ENCODE measurements at places on chromosomes 11 and 22. TPM values are rescaled to one million over a fixed set of nuclear protein-coding genes. Genes with fewer than 3 reads are reported as not detected.
A peak's percentile ranks its signal among the peaks of the same experiment; 100 is the strongest.

DNA sequence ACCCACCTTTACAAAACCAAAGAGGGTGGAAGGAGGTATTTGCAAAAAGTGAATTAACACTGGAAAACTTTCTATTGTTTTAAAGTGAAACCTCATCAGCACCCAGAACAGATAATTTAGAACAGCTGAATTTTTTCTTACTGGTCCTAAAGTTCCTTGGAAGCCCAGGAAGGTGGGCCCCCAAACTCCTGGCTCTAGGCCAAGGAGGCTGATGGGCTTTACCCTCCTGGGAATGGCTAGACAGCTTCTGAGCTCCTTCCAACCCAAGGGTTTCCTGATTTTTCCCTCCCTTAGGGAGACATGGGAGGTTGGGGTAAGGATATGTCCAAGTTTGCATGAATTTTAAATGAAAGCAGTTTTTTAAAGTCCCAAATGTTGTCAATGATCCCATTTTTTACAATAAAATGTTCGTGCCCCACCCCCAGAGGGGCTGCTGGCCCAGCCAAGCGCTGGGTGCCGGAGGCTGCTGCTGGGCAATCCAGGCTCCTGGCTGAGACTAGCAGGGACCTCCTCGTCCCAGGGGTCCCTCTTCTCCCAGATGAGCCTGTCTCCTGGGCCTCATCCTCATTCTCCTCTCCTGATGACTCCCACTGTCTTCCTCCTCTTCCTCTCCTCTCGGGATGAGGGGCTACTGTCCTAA lies 28.4 kb downstream of the RELT start:
- peaks cover 36% of the 10 kb centered on the region for H3K36me3 ChIP-seq
- H3K27me3 ChIP-seq: no peaks in the 10 kb centered on the region
- DNase-seq: peak; percentile 27
- H3K27ac ChIP-seq: no peak overlapping the region

DNA sequence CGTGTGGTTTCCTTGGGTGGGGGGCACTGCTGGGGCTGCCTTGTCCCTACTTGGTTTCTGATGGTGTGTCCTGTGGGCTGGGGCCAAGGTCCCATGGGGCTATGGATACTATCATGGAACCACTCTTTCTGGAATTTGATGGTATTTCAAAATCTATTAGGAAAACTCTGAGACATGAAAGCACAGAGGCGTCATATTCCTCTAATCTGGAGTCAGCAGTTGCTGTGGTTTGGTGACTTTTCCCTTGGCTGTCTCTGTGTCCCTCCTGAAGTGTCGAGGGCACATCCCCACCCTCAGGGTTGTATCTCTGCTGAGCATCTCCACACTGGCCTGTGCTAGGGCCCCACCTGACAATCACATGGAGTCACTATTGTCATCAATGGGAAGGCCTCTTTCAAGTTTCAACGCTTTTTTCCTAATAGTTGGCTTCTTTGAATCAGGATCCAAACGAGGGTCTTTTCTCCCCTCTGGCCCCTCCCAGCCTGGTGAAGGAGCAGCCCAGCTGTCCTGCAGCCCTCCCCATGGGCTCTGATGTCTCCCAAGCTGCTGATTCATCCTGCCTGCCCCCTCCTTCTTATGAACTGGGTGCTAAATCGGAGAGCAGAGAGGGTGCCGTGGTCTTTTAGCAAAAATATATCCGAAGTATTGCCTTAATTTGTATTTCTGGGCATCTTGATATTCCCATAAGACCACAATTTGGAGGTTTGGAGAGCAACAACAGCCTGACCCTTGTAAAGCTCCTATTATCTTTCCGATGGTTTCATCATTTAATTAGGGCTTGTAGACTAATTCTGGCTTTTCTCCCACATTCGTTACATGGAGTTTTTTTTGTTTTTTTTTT lies 38.5 kb downstream of the MED15 start:
- H3K27ac ChIP-seq: no peak overlapping the region
- DNase-seq: no peak
- H3K36me3 ChIP-seq: peaks cover 14% of the 10 kb centered on the region
- H3K4me3 ChIP-seq: no peak overlapping the region
- H3K4me1 ChIP-seq: peaks cover 27% of the 10 kb centered on the region
- H3K27me3 ChIP-seq: no peaks in the 10 kb centered on the region

- H3K36me3 ChIP-seq: no peaks in the 10 kb centered on the region
- H3K4me1 ChIP-seq: peaks cover 16% of the 10 kb centered on the region
- no peak for DNase-seq
- H3K27ac ChIP-seq: no peak overlapping the region
- H3K4me3 ChIP-seq: no peak overlapping the region
These were observed 26.3 kb upstream of the SORL1-AS1 start for GRCh38 chr11:121478895-121479697.

- no peaks in the 10 kb centered on the region for H3K4me1 ChIP-seq
- H3K27me3 ChIP-seq: no peaks in the 10 kb centered on the region
- peaks cover 2% of the 10 kb centered on the region for H3K36me3 ChIP-seq
These were observed 59.9 kb downstream of the FAM168A start for GRCh38 chr11:73537969-73538368.

DNA sequence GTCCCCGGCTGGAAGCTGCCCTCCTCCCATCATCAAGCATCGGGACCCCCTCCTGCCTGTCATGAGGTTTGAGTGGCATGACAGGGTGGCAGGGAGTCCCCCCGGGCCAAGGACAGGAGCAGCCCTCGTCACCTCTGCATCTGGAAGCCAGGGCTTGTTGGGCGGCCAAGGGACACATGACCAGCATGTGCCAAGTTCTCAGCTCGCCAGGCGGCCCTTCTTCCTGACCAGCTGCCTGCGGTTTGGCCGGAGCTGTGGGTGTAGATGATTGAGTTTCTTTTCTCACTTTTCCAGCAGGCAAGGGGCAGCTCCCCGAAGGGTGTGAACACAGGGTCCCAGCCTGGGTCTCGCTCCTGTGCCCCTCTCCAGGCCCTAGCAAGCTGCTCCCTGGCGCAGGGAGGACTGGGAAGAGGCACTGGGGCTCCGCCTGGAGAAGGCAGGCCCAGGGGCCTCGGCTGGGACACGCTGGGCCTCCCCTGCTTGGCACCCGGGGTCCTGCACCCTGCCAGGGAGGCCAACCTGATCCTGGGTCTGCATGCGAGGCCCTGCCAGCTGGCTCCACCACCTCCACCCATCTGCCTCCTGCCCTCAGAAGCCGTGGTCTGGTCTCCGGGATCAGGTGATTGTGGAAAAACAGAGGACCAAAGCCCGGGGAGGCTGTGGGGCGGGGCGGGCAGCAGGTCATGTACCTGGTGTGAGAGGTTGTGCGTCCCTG lies 13.4 kb downstream of the ARHGAP8 start:
- H3K27ac ChIP-seq: no peak overlapping the region
- H3K27me3 ChIP-seq: peaks cover 9% of the 10 kb centered on the region
- no peak for DNase-seq
- H3K4me3 ChIP-seq: no peak overlapping the region

DNA sequence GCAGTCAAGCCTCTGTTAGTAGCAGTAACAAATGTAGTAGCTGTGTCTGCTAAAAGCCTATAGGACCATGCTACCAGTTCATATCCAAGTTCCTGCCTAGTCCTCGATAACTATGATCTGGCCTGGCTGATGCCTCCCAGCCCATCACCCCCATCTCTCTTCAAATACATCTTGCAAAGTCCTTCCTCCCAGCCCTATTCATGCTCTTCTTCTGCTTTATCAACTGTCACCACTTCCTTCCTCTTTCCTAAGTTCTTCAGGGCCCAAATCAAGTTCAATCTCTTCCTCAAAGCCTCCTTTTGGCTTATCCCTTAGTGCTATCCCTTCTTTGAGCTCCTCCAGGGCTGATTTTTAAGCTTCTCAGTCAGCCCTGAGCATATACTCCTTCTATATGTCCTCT lies 150.9 kb upstream of the THY1 start:
- DNase-seq: peak; percentile 35
- H3K4me3 ChIP-seq: no peak overlapping the region
- no peaks in the 10 kb centered on the region for H3K36me3 ChIP-seq
- no peak overlapping the region for H3K27ac ChIP-seq

Gene BIRC3
- 0.98 TPM for total RNA-seq

DNA sequence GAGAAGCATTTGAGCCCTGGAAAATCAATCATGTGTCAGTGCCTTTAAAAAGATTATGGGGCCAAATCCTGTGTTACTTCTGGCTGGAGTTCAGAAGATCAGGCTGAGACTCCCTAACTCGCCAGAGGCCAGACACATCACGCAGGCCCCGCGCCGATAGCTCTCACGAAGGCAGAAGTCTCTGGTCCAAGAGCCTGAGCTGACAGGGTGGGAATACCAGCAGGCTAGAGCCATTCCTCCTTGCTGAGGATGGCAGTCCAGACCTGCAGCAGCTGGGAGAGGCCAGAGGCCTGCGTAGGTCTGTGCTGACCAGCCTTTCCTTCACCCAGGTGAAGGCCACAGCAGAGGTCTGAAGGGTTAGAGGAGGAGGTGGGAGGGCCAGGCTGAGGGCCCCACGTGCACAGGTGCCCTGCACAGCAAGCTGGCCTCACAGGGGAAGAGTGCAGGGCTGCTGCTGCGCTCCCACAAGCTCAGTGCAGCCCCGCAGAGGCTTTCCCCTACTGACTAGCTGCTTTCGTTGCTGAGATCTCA lies 52.9 kb downstream of the ST14 start:
- no peak overlapping the region for H3K27ac ChIP-seq
- H3K4me1 ChIP-seq: peaks cover 18% of the 10 kb centered on the region
- peaks cover 17% of the 10 kb centered on the region for H3K27me3 ChIP-seq
- H3K4me3 ChIP-seq: no peak overlapping the region
- no peak for DNase-seq
- no peaks in the 10 kb centered on the region for H3K36me3 ChIP-seq

GRCh38 chr22:45971408-45972028 lies 5.4 kb downstream of the WNT7B start:
- no peak for DNase-seq
- peaks cover 21% of the 10 kb centered on the region for H3K4me1 ChIP-seq
- H3K27ac ChIP-seq: no peak overlapping the region

GRCh38 chr11:5610446-5610845 lies 14.0 kb downstream of the TRIM6 start:
- H3K4me3 ChIP-seq: no peak overlapping the region
- H3K4me1 ChIP-seq: no peaks in the 10 kb centered on the region
- H3K27me3 ChIP-seq: no peaks in the 10 kb centered on the region
- no peaks in the 10 kb centered on the region for H3K36me3 ChIP-seq
- H3K27ac ChIP-seq: no peak overlapping the region
- no peak for DNase-seq

Gene APOA5
- not detected for total RNA-seq

- H3K4me3 ChIP-seq: peak overlapping the region; percentile 30
- H3K36me3 ChIP-seq: peaks cover 29% of the 10 kb centered on the region
- H3K27ac ChIP-seq: peak overlapping the region; percentile 89
- DNase-seq: peak; percentile 96
- H3K4me1 ChIP-seq: peaks cover 34% of the 10 kb centered on the region
These were observed 16.0 kb downstream of the SLC43A1 start for GRCh38 chr11:57499413-57499982.

GRCh38 chr22:20031732-20032406 lies 11.0 kb downstream of the TANGO2 start:
- H3K4me1 ChIP-seq: peaks cover 31% of the 10 kb centered on the region
- H3K27ac ChIP-seq: no peak overlapping the region

GRCh38 chr11:16261836-16262644 lies 94.3 kb downstream of the SOX6 start:
- H3K27me3 ChIP-seq: no peaks in the 10 kb centered on the region
- H3K4me1 ChIP-seq: no peaks in the 10 kb centered on the region
- DNase-seq: no peak
- H3K36me3 ChIP-seq: no peaks in the 10 kb centered on the region

GRCh38 chr22:30251711-30252110 lies 5.2 kb upstream of the LIF start:
- DNase-seq: no peak
- H3K27me3 ChIP-seq: peaks cover 29% of the 10 kb centered on the region
- H3K27ac ChIP-seq: peak overlapping the region; percentile 3
- peaks cover 72% of the 10 kb centered on the region for H3K4me1 ChIP-seq

Gene ABTB2
- 3.5 TPM for total RNA-seq

DNA sequence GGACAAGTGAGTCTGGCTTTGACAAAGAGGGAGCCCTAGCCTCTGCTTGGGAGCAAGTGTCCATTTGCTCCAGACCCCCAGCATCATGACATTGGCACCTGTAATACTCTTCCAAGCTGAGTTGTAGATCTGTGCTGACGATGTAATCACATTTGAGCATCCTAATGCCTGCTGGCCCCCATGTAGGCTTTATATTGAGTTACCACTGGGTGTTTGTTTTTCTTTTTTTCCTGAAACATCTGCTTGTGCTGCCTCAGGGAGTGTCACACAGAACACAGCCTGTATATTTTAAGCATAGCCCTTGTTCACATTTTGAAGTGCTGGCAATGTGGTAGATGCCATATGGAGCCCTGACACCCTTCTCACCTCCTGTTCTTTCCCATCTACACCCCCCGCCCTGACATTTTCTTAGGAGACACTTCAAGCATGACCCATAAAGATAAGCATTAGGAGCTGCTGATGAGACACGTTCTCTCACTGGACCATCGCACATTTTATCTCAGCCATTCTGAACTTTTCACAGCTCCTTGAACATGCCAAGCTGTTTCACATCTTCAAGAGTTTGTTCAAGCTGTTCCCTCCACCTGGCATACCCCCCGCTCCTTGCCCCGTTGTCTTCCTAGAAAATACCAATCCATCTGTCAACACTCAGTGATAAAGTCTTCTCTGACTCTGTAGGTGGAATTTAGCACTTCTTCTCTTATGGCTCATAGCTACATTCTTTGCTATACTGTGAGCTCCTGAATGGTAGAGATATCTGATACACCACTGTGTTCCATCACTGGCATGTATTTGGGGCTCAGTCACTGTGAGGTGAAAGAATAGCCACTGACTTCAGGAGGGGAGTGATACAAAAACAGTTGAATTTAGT lies 128.7 kb downstream of the TRIM44 start:
- H3K27ac ChIP-seq: no peak overlapping the region
- H3K36me3 ChIP-seq: no peaks in the 10 kb centered on the region
- DNase-seq: no peak
- H3K4me3 ChIP-seq: no peak overlapping the region
- peaks cover 15% of the 10 kb centered on the region for H3K4me1 ChIP-seq

GRCh38 chr11:18321578-18321968 lies 367 bp downstream of the HPS5 start:
- no peak for DNase-seq
- H3K27me3 ChIP-seq: no peaks in the 10 kb centered on the region
- peaks cover 16% of the 10 kb centered on the region for H3K4me1 ChIP-seq
- peaks cover 3% of the 10 kb centered on the region for H3K36me3 ChIP-seq
- H3K27ac ChIP-seq: peak overlapping the region; percentile 98
- peak overlapping the region; percentile 87 for H3K4me3 ChIP-seq

GRCh38 chr11:57160665-57161064 lies 21.1 kb upstream of the LRRC55 start:
- H3K4me3 ChIP-seq: no peak overlapping the region
- H3K36me3 ChIP-seq: no peaks in the 10 kb centered on the region
- no peak overlapping the region for H3K27ac ChIP-seq
- H3K27me3 ChIP-seq: no peaks in the 10 kb centered on the region

Gene DRD4
- 0.22 TPM for total RNA-seq

Measured in muscle of leg (tissue), 16 donors.